Natural killer cell (primary cell): ENCODE measurements at places on chromosomes 16 and 17. TPM values are rescaled to one million over a fixed set of nuclear protein-coding genes. Genes with fewer than 3 reads are reported as not detected.

KRT40 gene
- total RNA-seq = not detected

- H3K27ac ChIP-seq = no peak overlapping the region
- DNase-seq = no peak
- H3K4me3 ChIP-seq = peak overlapping the region; percentile 84
- H3K4me1 ChIP-seq = peaks cover 78% of the 10 kb centered on the region
- H3K36me3 ChIP-seq = no peaks in the 10 kb centered on the region
Observed at GRCh38 chr16:10879681-10880589, 2.9 kb downstream of the CIITA start.

DNA sequence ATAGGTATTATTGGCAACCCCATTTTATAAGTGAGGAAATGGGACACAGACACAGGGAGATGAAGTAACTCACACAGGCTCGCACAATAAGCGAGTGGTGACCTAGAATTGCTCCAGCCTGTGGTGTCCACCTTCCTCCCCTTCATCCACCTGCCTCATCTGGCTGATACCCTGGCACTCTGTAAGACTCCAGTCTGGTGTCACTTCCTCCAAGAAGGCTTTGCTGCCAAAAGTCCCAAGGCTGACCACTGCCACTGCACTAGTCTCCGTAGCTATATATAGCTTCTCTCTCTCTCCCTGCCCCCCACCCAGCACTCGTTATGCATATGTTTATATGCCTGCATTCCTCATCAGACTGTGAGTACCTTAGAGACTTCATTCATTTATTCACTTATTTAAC lies 66.1 kb upstream of the SREBF1 start:
- H3K4me1 ChIP-seq = peaks cover 6% of the 10 kb centered on the region
- H3K36me3 ChIP-seq = peaks cover 11% of the 10 kb centered on the region
- no peaks in the 10 kb centered on the region for H3K27me3 ChIP-seq
- H3K27ac ChIP-seq = no peak overlapping the region

DNA sequence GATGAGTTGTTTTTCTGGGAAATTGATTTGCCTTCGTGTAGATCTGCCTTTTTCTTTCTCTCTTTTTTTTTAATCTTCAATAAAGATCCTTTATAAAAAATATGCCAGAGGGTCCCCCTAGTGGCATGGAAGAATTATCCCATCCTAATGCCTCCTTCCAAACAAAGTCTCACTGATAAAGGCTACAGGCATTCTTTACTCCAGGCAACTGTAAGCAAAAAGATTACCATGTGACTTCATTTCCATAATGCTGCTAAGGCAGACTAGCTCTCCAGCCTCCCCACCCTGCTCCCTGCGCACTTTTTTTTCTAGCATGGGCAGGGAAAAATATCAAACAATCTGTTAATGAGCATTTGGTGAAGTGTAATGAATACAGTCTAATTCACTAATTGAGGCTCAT lies 220.2 kb upstream of the CDH8 start:
- DNase-seq = no peak
- H3K4me1 ChIP-seq = no peaks in the 10 kb centered on the region

DNA sequence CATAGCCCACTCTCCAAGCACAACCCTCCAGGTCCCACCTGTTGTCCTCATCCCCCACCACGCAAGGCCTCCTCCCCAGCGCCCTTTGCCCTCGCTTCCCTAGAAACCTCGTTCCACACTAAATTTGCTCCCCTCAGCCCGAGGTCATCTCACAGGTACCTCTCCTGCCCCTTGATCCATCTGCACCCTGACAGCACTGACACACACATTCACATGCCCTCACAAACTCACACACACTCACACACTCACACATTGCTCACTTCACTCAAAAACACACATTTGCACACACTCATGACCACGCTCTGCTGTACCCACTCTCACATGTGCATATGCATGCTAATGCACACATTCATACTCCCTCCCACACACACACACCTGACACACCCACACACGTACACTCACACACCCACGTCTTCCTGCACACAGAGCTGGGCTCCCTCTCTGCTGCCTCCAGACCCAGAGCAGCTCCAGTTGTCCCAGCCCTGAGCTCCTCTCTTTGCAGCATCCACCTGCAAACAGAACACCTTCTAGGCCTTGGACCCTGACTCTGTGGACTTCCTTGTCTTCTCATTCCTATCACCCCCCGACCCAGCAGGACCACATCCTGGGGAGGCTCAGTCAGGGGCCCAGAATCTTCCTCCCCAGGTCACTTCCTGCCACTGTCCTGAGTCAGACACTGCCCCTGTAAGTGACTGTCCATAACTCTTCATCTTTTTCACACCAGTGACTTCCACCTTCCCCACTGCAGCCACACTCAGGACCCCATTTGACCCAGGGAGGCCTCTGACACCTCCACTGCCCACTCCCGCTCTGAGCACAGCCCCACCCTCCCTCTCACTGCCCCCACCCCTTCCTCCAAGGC lies 4.9 kb downstream of the ASGR2 start:
- H3K4me3 ChIP-seq = no peak overlapping the region
- no peak for DNase-seq
- no peaks in the 10 kb centered on the region for H3K36me3 ChIP-seq
- H3K27ac ChIP-seq = no peak overlapping the region
- H3K27me3 ChIP-seq = no peaks in the 10 kb centered on the region
